ENCODE measurements at places on chromosomes 11 and 22.
A peak's percentile ranks its signal among the peaks of the same experiment; 100 is the strongest.

DNA sequence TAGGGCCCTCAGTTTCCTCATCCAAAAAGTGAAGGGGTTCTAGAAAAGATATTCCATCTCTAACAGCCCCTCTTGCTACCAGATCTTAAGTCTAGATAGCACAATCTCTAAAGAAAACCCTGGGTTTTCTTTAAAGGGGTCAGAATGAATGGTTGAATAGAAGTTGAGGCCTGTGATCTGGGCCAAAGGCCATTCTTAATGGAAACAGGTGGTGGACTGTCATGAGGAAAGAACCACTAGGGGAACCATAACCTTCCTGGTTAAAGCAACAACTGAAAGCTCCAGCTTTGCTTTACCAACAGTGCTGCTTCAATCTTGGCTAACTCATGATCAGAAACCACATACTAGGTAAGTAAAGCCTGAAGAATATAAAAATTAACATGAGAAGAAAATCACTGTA lies 1.8 kb downstream of the CELF1 start:
- DNase-seq: no peak

DNA sequence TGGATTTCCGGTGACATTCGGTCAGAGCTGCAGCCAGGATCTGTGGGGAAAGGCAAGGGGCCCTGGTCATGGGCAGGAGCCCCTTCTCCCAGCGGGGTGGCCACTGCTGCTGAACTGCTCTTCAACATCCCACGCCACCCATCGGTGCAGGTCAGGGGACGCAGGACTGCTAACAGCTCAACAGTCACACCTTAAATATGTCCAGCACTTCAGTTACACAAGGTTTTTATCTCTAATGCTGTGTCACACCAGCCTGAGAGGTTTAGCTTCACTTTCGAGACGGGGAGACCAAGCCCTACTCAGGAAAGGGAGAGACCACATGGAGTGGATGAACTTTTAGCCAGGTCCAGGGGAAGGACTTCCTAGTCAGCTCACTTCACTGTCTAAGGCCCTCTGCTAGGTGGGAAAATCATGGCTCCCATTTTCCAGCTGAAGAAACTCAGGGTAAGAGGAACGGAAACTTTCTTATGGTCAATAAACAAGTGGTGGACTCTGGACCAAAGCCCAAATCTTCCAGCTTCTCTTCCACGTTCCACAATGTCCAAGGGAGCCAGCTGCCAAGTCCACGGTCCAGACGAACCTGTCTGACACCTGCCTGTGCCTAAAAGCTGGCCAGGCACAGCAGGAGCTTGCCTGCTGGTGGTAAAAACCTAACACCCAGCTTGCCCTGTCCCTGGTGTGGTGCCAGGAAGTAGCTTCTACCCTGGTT lies 21.0 kb upstream of the CHADL start:
- no peak for DNase-seq

- no peak for DNase-seq
These were observed 15.7 kb downstream of the NUP50 start for GRCh38 chr22:45179276-45180049.

GRCh38 chr11:61685617-61685967 lies 5.4 kb downstream of the DAGLA start:
- DNase-seq: no peak

DNA sequence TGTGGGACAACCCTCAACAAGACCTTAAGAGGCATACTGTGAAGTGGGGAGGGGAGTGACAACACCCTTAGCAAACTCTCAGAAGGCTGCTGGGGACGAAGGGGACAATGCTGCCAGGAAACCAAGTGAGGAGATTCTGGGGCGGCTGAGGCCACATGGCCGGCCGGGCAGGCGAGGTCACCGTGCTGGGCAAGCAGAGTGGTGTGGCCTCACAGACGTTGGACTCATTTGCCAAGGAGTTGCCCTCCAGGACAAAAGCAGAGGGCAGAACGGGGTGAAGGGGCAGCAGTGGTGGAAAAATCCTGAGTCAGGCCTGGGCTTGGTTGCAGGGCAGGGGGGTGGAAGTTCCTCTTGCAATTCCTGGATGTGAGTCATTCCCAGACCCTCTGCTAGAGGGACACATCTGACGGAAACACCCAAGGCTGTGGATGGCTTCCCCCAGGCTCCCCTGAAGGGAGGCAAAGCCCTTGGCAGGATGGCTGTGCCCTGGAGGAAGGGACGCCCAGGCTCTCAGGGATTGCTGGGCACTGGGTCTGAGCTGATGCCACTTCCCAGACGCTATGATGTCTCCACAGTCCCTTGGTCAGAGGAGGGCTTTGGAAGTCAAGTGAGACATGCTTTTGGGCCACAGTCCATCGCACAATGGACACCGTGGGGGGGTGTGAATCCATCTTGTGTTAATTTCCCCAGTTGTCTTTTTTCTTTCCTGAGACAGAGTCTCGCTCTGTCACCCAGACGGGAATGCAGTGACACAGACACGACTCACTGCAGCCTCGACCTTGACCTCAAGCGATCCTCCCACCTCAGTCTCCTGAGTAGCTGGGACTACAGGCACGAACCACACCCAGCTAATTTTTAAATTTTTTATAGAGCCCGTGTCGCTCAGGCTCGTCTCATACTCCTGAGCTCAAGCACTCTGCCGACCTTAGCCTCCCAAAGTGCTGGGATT lies 16.2 kb upstream of the SHANK3 start:
- DNase-seq: no peak

- DNase-seq: no peak
These were observed 192.5 kb downstream of the CEP164 start for GRCh38 chr11:117520201-117520600.

- no peak for DNase-seq
These were observed 71.3 kb downstream of the RSF1 start for GRCh38 chr11:77749232-77749631.

- DNase-seq: no peak
These were observed 60.1 kb downstream of the PRR5L start for GRCh38 chr11:36356201-36356600.

GRCh38 chr11:91850533-91851275 lies 373.9 kb upstream of the FAT3 start:
- no peak for DNase-seq

GRCh38 chr22:24465566-24465965 lies 29.6 kb upstream of the UPB1 start:
- no peak for DNase-seq

DNA sequence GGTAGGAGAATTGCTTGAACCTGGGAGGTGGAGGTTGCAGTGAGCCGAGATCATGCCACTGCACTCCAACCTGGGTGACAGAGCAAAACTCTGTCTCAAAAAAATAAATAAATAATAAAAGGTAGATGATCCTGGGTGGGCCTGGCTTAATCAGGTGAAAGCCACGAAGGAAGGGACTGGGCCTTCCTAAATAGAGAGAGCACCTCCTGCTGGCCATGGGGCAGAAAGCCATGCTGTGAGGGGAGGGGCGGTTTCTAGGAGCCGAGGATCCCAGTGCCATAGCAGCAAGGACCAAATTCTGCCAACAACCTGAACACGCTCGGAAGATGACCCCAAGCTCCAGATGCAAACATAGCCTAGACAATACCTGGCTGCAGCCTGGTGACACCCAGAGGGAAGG lies 24.5 kb upstream of the DGKZ start:
- DNase-seq: no peak

DNA sequence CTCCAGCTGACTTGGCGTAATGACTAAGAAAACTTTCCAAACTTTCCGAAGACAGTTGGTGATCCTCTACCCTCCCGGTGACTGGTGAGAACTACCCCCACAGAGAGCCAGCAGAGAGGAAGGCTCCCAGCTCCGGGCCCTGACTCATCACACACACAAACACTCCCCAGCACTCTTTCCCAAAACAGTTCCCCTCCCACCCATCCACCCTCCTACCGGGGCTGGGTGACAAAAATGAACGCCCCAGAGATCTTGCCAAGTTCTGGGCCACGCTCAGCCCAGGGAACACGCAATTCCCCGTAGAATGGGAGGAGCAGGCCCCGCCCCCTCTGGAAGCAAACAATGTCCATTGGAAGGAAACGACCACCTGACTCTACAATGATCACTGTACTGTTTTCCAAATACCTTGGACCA lies 21.3 kb upstream of the JAM3 start:
- DNase-seq: no peak

DNA sequence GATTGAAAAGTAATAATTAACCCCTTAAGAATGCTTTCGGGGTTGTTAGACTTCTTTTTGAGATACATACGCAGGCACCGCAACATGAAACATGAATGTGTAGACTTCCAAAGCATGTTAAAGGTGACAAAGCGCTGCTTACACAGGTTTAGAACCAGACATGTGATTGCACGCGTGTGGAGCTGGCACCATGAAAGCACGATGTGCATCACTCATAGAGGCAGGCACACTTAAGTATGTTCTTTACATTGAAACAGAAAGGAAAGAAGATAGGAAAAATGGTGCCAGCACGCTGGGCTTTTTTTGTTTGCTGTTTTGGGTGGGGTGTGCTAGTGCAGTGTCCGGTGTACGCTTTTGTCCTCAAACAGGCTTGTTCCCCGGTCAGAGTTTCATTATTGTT lies 83.6 kb upstream of the PPARA start:
- no peak for DNase-seq

GRCh38 chr11:43751726-43752125 lies 71.2 kb downstream of the HSD17B12 start:
- DNase-seq: no peak

GRCh38 chr11:103803062-103803461 lies 233.4 kb upstream of the DDI1 start:
- no peak for DNase-seq

- DNase-seq: no peak
These were observed 145.8 kb upstream of the ARHGAP20 start for GRCh38 chr11:110857892-110858546.

GRCh38 chr22:49243335-49243734 lies 584.3 kb downstream of the BRD1 start:
- no peak for DNase-seq

DNA sequence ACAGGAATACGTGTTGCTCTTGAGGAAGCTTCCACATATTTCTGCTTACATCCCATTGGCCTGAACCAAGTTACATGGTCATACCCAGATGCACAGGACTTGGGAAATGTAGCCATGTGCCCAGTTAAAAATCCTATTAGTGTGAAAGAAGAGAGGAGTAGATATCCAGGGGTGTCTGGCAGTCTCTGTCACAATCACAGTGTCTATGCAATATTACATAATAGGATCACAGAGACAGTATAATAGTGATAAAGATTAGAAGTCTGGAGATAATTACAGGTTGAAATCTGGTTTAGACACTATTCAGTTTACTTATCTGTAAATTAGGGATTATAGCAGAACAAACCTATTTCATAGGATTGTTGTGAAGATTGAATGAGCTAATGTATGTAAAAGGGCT lies 62.6 kb upstream of the SLC6A5 start:
- no peak for DNase-seq

GRCh38 chr11:32266601-32267000 lies 168.7 kb downstream of the WT1 start:
- DNase-seq: no peak

DNA sequence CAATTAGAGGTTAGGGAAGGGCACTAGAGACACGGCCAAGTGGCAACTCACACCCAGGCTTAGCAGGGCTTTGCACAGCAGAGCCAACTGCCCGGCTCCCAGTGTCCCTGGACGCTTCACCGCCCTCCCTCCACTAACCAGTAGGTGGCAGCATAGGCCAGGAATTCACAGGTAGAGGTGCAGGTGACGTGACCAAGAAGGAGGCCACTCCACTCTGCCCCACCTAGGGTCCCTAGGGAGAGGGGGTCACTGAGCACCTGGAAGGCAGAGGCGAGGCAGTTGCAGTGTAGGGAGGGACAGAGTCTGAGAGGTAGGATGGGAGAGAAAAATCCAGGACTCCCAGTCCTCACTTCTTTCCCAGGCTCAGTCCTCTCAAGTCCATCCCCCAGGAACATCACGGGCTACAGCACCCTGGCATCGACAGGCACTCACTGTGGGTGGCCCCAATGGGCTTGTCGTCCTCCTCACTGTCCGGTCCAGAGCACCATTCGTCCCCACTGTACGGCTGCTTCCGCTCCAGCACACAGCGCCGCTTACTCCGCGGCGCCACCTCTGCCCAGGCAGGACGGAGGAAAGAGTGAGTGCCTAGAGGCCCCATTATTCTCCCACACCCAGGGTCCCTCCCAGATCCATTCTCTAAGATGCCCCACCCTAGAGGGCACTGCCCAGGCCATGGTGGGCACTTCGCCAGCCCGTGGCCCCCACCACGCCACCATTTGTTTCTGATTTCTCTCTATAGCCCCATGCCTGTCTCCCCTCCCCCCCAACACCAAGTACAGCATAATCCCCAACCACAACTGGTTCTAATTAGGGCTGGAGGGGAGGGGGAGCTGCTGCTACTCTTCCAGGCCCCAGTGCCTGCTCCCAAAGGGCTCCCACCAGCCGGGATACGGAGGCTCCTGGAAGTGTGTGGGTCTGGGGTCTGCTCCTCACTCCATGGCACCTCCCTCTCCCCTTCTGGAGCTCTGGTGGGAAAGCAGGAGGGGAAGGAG lies 18.4 kb downstream of the BCL9L start:
- DNase-seq: peak; percentile 61

DNA sequence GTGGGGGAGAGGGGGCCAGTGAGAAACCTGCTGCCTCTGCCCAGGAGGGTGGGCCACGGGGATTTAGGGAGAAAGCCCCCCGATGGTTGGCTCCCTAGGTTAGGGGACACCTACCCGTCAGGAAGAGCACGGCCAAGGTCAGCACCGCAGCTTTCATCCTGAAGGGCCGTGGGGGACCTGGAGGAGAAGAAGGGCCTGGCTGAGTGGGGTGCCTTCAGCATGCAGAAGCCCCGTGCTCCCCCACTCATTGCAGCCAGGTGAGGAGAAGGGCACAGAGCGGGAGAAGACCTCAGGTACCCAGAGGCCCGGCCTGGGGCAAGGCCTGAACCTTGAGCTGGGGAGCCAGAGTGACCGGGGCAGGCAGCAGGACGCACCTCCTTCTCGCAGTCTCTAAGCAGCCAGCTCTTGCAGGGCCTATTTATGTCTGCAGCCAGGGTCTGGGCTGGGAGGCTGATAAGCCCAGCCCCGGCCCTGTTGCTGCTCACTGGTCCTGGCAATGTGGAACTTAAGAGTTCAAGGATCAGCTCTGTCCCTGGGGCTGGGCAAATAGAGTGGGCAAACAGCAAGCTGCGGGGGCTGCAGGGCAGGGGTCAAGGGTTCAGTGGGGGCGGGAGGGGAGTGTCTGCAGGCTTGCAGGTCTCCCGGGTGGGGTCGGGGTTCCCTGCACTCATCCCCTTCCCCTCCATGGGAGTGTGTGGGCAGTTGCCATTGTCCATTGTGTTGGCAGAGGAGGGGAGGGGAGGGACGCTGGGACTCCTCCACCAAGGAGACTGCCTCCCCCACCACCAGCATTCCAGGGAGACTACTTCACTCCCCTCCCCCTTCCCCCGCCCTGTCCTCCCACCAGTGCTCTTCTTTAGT lies at the start of gene APOA1:
Gene APOA1, minus strand, starts transcription at position 392 of the 861 bp plus-strand sequence. Its CDS starts 235 bp downstream, at position 157.
- DNase-seq: no peak

All from NCI-H1930 (cell line).